Cerebellar nuclear complex (tissue), 1 donor: ENCODE measurements at places on chromosomes 16 and 17.

- no peak for DNase-seq
Observed at GRCh38 chr17:11239379-11239970, 1.5 kb upstream of the SHISA6 start.

- no peak for DNase-seq
Observed at GRCh38 chr17:49513641-49514040, 18.5 kb downstream of the NGFR start.

DNA sequence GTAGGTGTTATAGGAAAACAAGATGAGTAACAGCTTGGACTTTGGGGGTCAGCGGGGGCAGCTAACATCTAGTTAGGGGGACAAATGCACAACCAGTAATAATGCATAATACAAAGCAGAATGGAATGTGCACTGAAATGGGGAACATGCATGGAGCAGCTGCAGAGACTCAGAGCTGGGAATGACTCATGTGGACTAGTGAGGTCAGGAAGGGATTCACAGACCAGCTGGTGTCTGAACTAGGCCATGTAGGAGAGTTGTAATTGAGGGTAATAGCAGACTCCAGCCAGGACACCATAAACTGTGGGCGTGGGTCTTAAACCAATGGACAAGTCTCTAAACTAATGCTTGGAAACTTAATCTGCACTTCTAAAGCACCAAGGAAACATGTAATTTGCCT, 176.8 kb upstream of the ASIC2 start:
- no peak for DNase-seq

DNA sequence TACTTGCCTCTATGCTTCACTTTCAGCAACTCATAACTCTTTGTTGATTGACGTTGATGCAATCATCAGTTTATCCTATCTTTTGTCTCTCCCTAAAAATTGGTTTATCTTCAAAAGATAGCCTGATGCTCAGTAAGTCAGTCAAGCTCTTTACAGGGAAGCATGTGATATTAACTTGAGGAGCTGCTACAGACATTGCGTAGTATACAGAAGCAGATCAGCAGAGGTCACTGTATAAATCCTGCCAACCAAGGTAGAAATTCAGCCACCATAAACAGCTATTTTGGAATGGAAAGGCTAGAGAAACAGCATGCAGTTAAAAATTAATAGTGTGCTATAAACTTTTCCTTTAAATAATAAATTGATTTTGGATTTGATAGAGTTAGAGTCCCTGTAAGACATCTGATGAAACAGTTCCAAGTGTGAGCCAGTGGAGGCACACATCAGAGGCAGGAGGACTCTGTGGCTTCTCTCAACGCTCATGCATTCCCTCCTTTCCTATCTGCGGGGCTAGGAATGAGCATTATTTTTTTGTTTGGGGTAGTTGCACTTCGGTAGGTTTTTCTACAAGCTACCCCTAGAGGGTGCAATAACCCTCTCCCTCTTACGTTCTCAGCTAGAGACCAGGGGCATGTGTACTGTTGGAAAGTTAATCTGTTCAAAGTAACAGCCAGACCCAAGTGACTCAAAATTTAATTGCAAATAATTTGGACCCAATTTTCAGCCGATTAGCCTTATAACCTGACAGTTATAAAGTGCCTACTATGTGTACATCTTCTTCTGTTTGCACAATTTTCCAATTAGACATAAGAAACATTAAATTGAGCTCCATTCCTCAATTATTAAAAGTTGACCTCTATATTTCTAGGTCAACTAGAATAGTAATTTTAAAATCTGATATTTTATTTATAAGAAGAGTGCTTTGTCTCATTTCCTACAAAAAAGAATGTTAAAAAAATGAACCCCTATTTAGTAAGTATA, 647.7 kb upstream of the SOX9 start:
- no peak for DNase-seq

- no peak for DNase-seq
Observed at GRCh38 chr16:48511071-48511540, 98.9 kb downstream of the N4BP1 start.

GRCh38 chr17:76479515-76480060, 12.2 kb downstream of the AANAT start:
- no peak for DNase-seq

GRCh38 chr17:20095336-20096080, 86.3 kb downstream of the SPECC1 start:
- no peak for DNase-seq

DNA sequence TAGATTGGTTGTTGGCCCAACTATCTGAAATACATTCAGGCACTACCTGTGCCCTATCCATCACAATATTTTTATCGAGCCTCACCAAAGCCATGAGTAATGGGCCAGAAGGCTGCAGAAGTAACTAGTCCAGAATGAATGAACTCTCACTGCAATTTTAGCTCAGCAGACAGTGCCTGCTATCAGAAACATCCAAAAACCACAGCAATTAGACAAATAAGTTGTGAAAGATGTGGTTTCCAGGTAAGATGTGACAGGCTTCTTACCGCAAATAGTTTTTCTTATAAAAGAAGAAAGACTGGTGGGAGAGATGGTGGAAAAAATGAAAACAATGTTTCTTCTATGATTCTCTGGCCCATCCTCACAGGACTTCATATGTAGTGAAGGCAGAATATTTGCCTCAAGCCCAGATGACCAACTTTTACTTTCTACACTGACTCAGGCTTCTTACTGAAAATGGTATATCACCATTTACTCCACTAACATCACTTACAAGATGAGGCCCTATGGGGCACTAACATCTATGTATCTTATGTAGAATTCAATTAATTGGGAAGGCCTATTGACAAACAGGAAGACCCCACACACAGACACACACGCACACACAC, 9.8 kb upstream of the RFFL start:
- no peak for DNase-seq

GRCh38 chr16:1222553-1223354, 2.3 kb downstream of the TPSG1 start:
- DNase-seq: no peak

DNA sequence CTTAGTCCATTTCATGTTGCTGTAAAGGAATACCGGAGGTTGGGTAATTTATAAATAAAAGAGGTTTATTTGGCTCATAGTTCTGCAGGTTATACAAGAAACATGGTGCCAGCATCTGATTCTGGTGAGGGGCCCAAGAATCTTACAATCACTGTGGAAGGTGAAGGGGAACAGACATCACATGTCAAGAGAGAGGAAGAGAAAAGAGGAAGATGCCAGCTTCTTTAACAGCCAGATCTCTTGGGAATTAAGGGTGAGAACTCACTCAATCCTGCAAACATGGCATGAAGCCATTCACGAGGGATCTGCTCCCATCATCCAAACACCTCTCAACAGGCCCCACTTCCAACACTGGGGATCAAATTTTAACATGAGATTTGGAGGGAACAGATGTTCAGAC, 49.5 kb downstream of the BMERB1 start:
- DNase-seq: no peak

GRCh38 chr17:76014925-76015261, 12.2 kb downstream of the EVPL start:
- no peak for DNase-seq

DNA sequence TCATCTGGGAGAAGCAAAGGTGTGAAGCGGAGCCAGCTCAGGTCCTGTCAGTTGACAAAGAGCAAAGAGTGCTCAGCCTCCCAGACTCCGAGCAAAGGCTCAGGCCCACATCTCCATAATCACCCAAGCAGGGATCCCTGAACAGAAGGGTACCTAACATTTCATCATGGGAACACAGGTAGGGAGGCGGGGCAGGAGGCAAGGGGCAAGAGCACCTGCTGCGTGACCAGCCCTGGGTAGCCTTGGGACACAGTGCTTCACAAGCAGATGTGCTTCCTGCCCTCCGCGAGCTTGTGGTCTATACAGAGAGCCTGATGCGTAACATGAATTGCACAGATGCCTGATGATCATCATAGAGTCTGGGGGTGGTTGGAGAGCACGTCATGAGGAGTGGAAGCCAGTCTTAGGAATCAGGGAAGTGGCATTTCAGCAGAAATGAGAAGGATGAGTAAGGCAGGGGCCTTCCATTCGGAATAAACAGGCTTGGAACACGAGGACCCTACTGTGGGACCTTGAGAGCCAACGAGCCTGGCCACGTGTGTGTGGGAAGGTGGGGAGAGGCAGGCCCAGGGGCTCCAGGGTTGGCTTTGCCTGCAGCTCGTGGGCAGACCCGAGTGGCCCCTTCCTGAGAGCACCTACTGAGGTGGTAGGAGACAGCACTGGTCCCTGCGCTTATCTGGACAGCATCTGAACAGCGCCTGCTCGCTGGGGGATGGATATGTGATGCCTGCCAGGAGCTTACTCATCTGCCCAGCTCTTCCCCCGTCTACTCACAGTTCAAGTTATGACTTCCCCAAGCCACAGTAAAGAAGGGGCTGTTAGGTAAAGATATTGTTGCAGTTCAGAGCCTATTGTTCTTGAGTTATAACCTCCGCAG, 125.8 kb downstream of the CCDC182 start:
- no peak for DNase-seq

GRCh38 chr17:43014649-43015542, 7.3 kb downstream of the VAT1 start:
- DNase-seq: no peak

- DNase-seq: no peak
Observed at GRCh38 chr17:49497148-49498028, 2.3 kb downstream of the NGFR start.

DNA sequence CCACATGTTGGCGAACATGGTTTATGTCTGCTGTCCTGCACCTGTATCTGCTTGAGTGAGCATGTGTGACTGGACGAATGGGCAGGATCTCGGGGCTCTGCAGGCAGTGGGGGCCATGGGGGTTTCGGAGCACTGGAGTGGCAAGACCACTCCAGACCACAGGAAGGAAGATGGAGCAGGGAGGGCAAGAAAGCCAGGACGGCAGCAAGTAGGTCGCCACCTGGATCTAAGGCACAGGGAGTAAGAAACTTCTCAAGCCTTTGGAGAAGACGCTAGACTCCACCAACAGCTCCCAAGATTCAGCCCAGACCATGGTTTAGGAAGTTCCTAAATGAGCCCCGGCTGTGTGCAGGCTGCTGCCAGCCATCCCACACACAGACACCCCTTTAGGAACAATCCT, 32.8 kb upstream of the C16orf95 start:
- DNase-seq: no peak

DNA sequence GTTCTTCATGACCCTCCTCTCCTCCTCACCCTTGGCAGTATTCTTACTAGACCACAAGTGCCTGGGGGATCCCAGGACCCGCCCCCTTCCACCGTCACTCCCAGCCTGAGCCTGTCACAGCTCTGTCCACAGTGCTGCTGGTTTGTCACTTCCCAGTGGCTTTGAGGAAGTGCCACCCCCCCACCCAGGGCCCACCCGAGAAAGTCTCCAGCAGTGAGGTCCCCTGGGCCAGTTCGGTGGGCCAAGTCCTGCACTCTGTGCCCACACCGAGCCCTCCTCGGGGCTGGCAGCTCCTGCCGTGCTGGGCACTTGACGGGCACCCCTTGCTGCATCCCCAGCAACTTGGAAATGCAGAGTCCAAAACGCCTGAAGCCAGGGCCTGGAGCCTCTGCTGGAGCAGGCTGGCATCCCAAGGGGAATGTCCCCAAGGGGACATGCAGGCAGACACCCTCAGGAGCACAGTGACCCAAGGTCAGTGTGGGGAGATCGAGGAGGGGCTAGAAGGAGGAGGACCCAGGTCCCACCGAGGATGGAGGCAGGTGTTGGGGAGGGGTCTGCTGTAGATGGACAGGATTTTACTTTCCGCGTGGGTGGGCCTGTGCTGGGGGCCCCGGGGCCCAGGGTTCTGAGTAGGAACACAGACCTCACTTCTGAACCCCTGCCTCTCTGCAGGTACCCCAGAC, 15.5 kb downstream of the MMP15 start:
- DNase-seq: no peak

GRCh38 chr17:15130426-15130825, 134.7 kb downstream of the PMP22 start:
- DNase-seq: no peak

DNA sequence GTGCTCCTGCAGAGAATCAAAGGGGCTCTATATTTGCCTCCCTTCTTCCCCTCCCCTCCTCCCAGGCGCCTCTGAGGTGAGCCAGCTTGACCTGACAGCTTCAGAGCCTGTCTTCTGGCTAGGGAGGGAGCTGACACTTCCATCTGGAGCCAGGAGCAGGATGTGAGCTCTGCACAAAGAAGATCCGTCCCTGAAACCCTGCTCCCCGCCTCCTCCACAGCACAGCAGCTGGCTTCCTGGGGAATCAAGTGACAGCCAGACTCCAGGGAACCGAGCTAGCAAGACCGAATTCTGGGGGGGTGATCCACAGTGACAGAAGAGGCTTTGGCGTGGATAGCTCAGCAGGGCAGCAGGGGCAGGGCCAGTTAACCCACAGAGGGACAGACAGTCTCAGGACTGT, 37.2 kb downstream of the CCDC182 start:
- no peak for DNase-seq

DNA sequence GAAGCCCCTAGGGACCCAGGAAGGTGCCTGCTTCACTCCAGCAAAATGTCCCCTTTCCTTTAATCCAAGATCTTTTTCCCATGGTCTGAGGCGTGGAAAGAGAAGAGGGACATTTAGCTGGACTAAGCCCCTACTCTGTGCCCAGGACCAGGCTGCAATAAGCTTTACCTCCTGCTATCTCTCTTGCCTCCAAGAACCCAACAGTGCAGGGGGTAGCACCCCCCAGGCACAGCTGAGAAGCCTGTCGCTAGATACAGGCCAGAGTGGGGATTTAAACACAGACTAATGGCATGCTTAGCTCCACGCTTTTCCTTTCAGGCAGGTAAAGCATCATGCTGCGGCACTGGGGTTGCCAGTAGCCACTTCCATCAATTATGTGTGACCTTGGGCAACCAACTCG, 24.5 kb upstream of the CCL1 start:
- no peak for DNase-seq

DNA sequence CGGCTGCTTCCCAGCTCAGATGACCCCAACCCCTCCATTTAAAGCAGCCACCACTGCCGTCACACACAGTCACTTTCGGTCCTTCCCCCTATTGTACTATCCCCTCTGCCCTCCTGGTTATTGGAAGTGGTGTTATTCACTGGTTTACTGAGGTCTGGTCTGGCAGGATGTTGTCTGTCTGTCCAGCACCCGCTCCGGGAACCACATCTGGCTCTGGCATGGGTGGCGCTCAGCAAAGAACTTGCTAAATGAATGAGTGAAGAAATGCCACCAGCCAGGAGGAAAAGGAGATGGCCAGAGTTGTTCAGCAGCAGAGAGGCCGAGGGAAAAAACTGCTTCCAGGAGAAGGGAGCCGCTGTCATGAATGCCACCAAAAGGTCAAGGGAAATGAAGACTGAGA, 161.6 kb downstream of the GSG1L start:
- no peak for DNase-seq

DNA sequence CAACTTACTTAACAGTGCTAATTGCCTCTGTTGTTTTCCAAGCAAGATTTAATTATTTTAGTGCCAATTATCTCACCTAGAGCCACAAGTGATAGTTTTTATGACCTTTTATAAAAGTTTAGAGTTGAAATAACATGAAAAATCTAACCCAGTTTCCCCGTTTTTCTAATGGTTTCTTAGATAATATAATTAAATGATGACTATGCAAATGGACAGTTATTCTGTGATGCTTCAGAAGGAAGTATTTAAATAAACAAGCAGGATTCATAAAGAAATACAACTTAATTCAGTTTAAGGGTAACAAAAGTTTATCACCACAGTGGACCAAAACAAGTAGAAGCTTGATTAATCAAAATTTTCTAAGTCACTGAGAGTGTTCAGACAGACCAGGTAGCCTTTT, 721.2 kb upstream of the SOX9 start:
- no peak for DNase-seq
